Stimulated activated CD4-positive, alpha-beta T cell treated with anti-CD3 and anti-CD28 coated beads, Interleukin-4, amount 100 ng/mL, for 24 hours (primary cell): ENCODE measurements at places on chromosomes 3 and 15.

DNA sequence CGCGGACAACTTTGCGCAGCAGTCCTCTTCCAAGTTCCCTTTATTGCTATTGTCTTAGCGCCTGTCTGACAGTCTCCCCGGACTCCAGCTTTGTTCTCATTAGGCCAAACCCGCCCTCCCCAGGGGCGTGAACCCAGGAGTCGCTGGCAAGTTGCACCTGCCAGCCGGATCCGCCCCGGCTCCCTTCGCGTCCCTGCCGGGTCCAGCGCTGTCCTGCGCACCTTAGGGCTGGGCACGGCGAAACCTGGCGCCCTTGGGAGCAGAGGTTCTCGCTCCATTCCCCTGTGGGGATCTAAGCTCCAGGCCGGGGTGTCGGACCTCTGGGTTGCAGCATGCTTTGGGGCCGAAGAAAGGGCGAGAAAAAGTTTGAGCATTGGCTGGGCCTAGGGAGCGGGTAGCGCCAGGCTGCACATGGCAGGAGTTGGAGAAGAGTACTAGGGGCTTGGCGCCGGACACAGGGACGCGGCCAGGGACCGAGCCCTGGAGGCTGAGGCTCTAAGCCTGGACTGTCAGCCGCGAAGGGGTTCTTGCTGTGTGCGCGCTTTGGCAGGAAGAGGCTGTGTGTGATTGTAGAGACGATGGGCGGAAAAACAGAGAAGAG lies 335.1 kb upstream of the THRB start:
- no peak for DNase-seq

GRCh38 chr15:56939257-56939656 lies 20.8 kb downstream of the TCF12 start:
- DNase-seq: no peak

DNA sequence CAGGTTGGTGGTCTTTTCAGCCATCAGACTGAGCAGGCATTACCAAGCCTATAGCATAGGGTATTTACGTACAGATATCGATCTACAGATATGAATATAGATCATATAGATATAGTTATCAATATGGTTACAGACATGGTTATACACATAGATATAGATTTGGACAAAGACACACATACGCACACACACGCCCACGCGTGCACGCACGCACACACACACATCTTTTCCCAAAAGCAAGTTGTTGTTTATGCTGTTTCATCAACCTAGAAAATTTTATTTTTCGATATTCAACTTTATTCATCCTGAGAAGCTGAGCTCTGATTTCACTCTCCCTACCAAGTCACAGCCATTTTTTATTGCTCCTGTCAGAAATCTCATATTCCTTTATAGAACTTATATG lies 309.1 kb downstream of the NLGN1 start:
- no peak for DNase-seq

- DNase-seq: no peak
Measured at GRCh38 chr3:146387566-146387965, 81.8 kb downstream of the PLSCR2 start.

- no peak for DNase-seq
Measured at GRCh38 chr3:184316792-184317191, 2.4 kb downstream of the EIF4G1 start.

GRCh38 chr3:46923559-46924350 lies 46.2 kb downstream of the PTH1R start:
- peak; percentile 42 for DNase-seq

- DNase-seq: no peak
Measured at GRCh38 chr3:136021803-136022202, 56.3 kb downstream of the PPP2R3A start.

DNA sequence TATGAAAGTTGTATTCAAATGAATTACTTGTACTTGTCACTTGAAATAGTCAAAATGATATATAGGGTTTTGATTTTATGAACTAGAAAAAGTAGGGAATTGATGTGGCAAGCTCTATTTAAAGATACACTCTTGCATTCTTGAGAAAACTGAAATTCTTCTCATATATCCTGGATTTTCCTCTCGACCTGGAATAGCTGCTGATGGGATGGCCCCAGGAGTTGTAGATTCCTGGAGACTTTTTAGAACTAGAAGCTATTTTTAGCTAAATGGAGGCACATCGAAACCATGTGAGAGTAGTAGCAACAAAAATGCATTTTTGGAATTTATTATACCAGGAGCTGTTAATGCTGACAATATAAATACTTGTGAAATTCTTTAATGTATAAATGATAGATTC lies 125.9 kb downstream of the LEKR1 start:
- DNase-seq: no peak

GRCh38 chr3:56919797-56920195 lies 118.0 kb upstream of the ARHGEF3 start:
- DNase-seq: no peak

DNA sequence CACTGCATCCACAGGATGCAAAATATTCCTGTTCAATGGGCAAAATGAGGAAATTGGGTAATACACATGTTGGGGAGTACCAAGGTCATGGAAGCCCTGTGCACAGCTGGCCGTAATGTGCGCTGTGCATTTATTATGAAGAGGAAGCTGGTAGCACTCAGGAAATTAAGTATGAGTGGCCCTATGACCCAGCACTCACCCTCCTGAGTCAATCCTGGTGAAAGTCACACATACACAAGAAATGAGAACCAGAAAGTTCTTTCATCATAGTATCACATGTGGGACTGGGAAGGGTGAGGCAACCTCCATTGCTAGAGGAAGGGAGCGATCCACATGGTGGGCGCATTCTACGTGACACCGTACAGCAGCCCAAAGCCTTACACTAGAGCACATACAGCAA lies 11.4 kb upstream of the PRR20G start:
- DNase-seq: no peak

- no peak for DNase-seq
Measured at GRCh38 chr3:41653571-41654239, 308.2 kb downstream of the ULK4 start.

- no peak for DNase-seq
Measured at GRCh38 chr15:73051391-73051806, 864 bp upstream of the NEO1 start.

DNA sequence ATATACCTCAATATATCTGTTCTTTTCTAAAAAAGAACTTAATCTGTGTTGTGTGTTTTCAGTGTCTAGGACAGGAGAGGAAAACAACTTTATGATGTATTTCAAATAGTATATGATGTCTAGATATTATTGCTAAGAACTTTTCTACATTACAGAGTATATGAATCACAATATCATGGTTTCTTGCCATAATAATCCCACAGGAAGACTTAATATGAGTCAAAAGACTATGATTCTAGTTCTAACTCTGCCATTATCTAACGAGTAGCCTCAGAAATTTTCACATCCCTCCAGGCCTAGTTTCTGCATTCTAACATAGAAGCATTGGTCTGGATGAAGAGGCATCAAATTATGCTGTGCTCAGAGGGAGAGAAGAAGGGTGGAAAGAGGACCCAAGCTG lies 107.7 kb upstream of the SPRED1 start:
- no peak for DNase-seq

DNA sequence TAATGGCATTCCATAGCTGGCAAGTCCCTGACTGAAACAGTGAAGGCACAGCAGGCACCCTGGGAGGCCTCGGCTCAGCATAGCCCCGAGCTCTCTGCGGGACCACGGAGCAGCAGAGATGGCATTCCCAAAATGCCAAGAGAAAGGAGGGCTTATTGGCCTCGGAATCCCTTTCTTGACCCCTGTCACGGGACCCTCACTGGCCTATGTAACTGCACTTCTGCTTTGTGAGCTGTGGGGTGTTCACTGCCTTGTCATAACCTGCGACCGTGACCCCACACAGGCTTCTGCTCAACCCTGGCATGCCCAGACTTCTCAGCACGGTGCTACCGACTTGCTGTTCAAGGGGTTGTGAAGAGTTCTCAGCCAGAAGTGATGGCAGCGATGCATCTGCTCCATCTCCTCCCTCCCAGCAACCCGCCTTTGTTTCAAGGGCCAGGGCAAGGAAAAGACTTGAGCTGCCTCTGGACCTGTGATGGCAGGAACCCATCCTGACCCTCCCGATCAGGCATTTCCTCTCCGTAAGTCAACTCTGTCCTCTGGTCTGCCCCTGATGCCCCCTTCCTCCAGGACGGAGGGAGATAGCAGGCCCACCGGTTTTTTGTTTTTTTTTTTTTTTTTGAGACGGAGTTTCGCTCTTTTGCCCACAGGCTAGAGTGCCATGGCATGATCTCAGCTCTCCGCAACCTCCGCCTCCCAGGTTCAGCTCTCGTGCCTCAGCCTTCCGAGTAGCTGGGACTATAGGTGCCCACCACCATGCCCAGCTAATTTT lies 30.5 kb downstream of the EHD4 start:
- no peak for DNase-seq

DNA sequence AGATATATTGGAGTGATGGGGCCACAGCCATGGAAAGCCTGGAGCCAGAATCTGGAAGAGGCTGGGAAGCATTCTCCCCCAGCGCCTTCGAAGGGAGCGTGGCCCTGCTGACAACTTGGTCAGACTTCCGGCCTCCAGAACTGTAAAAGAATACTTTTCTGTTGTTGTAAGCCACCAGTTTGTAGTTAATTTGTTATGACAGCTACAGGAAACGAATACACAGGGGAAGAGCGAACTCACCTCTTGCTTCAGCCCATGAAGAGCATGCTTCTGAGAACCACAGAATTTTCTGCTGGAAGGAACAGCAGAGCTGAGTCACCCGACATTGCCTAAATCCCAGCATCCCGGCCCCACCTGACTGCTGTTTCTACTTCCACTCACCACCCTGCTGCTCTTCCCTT lies 501.7 kb downstream of the SHQ1 start:
- DNase-seq: no peak

DNA sequence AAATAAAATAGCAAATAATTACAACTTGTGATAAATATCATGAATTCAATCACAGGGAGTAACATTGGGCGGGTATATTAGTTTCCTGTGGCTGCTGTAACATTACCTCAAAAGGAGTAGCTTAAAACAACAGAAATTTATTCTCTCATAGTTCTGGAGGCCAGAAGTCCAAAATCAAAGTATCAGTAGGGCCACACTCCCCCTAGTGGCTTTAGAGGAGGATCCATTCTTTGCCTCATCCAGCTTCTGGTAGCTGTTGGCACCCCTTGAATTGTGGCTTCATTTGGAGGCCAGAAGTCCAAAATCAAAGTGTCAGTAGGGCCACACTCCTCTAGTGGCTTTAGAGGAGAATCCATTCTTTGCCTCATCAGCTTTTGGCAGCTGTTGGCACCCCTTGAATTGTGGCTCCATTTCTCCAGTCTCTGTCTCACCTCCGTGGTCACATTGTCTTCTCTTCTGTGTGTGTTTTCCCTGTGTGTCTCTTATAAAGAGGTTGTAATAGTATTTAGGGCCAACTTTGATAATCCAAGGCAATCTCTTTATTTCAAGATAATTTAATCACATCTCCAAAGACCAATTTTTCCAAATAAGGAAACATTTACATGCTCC lies 3.1 kb upstream of the CFAP20DC start:
- no peak for DNase-seq

- no peak for DNase-seq
Measured at GRCh38 chr3:125406070-125406469, 30.9 kb upstream of the ZNF148 start.

DNA sequence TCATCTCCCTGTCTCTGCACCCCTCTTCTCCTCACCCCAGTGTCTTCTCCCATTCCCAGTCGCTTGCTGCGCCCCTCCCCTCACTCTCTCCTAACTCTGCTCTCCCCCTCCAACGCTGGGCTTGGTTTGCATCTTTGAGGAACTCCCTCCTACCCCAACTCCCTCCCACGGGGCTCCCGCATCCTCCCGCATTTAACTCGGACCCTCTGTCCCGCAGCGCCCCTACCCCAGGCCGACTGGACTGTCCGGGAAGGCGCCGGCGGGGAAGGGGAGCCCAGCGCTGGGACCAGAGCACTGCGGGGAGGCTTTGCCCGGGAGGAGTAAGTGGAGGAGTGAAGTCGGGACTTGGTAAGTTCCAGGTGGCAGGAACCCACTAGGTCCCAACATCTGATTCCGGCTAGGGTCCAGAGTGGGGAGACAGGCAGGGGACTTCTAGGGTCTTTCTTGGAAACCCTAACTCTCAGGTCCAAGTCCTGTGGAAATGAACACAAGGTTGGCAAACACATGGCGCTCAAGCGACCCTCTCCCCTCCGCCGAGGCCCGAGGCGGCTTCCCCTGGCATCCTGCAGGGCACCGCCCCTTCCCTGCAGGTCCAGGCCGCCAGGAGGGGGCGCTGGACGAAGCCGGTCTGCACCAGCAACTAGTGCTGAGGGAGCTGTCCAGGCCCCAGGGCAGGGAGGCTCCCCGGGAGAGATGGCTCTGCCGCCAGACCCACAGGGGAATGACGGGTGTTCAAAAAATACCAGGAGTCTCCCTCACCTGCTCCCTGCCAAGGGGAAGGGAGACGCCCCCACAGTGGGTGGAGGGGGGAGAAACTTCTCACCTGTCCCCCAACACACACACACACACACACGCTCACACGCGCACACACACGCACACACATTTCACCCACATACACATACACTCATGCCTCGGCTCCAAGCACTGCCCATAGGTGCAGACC lies 53.2 kb downstream of the LHFPL4 start:
- peak; percentile 63 for DNase-seq

- DNase-seq: no peak
Measured at GRCh38 chr3:125194061-125194848, 18.3 kb downstream of the SLC12A8 start.

DNA sequence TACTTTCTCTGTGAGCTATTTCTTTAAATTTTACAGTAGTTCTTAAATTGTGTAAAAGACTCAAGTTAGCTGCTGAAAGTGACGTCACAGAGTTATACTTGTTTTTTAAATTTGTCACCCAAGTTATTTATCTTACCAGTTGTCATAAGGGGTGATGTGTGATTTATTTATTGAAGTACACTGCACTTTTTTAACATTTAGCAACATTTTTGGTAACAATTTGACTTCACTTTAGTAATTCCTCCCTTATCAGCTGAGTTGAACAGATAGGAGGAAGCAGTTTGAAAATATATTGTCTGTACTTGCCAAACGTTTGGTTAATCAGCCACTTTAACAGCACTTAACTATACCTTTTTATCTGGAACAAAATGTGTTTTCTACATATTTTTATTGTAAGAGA lies 3.8 kb downstream of the STT3B start:
- DNase-seq: no peak

- DNase-seq: no peak
Measured at GRCh38 chr3:126954141-126954842, 28.6 kb upstream of the PLXNA1 start.

DNA sequence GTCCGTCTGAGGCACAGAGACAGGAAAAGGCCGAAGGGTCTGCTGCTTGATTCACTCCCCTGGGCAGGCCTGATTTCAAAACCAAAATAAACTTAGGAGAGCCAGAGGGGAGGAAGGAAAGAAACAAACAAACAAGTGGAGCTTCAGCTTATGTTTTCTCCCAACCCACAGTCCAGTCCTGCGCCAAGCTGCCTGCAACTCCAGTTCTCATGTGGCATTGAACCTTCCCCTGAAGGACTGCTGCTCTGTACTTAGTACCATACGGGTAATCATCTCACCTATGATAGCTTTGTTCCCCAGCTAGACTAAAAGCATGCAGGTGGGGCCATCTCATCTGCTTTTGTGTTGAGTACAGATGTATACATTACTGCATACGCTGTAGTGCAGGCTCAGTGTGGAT lies 236.4 kb downstream of the THRB start:
- DNase-seq: no peak

GRCh38 chr3:71581457-71582035 lies 2.0 kb downstream of the FOXP1 start:
- peak; percentile 39 for DNase-seq
